ENCODE measurements at places on chromosomes 13 and 19. TPM values are rescaled to one million over a fixed set of nuclear protein-coding genes. Genes with fewer than 3 reads are reported as not detected.

GRIN2D gene
- total RNA-seq = 0.38 TPM

GRCh38 chr13:51916962-51917361, 55.2 kb downstream of the CCDC70 start:
- DNase-seq = no peak

- no peak for DNase-seq
These were observed 757.3 kb downstream of the EFNB2 start for GRCh38 chr13:105778196-105778595.

DNA sequence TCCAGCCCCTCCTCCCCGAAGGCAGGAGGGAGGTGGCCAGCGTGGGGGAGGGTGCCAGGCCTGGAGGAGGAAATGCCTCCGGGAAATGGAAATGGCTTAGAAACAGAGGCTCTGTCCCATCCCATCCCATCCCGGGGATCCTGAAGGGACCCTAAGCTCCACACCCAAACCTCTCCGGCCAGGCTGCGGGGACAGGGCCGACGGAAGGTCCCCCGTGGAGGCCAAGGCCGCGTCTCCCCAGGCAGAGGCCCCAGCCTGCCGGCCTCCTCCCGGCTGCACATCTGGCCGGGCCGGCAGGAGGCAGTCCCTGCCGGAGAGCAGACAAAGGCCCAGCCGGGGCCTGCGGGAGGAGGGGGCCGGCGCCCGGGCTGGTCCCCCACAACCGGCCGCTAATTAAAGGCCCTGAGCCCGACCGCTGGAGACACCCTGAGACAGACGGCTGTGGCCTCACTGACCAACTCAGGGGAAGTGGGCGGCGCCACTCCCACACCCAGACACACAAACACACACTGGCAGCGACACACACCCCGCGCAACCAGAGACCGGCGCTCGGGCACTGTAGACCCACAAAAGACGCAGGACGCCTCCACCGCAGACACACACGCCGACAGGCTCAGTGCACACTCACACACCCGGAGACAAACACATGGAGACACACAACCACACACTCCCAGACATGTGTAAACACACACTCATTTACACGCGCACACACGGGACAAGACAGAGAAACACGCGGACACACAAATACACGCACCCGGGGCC, 1.1 kb downstream of the ADAMTS10 start:
- peak; percentile 87 for DNase-seq

- no peak for DNase-seq
These were observed 6.9 kb downstream of the CARM1 start for GRCh38 chr19:10878253-10878652.

- DNase-seq = no peak
These were observed 1434.7 kb upstream of the PRR20A start for GRCh38 chr13:55705971-55706370.

GPR4 gene
- total RNA-seq = 5.4 TPM
